ENCODE measurements at places on chromosomes 1 and 21.

- no peak for DNase-seq
Measured at GRCh38 chr1:217105437-217105836, 382.2 kb upstream of the ESRRG start.

DNA sequence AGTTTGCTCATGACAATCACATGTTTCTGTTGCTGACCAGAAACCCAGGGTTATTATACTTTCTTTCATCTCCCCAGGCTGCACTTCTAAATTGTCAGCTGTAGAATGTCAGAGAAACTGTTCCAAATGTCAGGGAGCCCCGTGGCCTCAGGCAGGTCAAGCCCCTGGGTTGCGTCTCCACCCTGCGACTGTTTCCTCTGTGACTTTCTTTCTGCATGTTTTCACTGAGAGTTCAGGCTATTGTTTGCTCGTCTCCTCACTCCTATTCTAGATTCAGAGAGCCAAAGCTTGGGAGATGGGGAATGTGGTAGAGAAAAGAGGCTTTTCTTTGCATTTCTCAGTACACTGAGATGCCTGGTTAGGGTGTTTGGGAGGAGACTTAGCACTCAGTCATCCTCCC, 97.4 kb downstream of the CENPF start:
- DNase-seq: no peak

GRCh38 chr1:219405531-219406331, 207.2 kb downstream of the ZC3H11B start:
- DNase-seq: no peak

DNA sequence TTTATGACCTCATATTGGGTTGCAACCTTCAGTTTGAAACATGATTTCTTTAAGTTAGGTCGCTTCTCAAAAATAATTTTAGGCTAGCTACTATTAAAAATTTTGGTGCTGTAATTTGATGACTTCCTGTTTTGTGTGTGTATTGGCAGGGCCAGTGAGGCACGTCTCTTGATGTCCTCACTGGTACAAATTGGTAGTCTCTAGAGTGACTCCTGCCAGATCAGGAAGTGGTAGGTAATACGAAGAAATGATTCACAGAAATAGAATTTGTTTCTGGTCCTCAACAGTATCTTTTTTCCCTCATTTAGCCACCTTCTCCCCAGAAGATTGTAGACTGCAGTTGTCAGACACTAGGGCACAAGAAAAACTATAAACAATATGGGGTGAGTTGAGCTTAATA, 120.9 kb upstream of the KIAA1614 start:
- no peak for DNase-seq

All from stimulated activated CD8-positive, alpha-beta memory T cell treated with anti-CD3 and anti-CD28 coated beads, Interleukin-4, amount 100 ng/mL, for 1 hour (primary cell).